Lower lobe of right lung (tissue), 2 donors: ENCODE measurements at places on chromosomes 1 and 21. TPM values are rescaled to one million over a fixed set of nuclear protein-coding genes. Genes with fewer than 3 reads are reported as not detected.

DNA sequence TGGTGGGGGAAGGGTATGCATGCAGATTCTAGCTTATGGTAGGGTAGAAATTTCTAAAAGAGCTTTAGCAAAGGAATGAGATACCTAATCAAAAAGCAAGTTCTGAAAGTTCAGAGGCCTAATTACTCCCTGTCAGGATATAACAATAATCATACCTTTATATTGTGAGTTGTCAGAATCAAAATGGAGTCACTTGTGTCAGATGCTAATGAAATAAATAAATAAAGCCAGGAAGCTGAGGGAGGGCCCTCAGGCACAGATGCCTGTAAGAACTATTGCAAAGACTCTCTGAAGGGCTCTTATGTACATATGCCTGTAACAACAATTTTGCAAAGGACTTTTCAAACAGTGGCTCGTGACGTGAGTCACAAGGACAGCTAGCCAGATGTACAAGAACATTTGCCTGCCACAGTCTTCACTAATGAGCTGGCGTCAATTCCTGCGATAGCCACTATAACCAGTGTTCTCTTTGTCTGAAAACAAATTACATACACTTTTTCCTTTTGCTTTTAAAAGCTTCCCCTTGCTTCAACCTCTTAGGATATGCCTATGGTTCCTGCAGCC is 27.4 kb upstream of the DNASE2B start:
- DNase-seq, result no peak
- H3K4me3 ChIP-seq, result no peak overlapping the region
- H3K4me1 ChIP-seq, result peaks cover 6% of the 10 kb centered on the region
- no peaks in the 10 kb centered on the region for H3K36me3 ChIP-seq
- no peak overlapping the region for H3K27ac ChIP-seq

- no peak for DNase-seq
- peaks cover 23% of the 10 kb centered on the region for H3K36me3 ChIP-seq
- H3K27ac ChIP-seq, result peak overlapping the region; percentile 72
- H3K27me3 ChIP-seq, result no peaks in the 10 kb centered on the region
- no peak overlapping the region for H3K4me3 ChIP-seq
Measured at GRCh38 chr1:8378178-8378577, 60.3 kb downstream of the SLC45A1 start.

DNA sequence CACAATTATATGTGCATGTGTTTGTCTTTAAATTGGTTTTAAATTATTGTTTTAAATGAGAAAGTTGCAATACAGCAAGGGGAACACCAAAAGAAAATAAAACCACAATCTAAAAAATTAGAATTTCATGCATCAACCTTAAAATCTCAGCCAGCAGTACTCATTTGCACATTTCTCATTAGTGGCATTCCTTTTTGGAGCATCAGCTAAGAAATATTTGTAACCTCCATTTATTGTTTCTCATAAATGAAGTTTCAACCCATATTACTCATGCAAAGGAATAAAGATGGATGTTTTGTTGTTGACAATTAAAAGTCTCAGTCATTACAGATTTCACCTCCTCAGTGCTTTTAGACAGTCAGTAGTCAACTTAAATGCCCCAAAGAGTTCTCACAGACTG is 160.1 kb downstream of the TBX15 start:
- no peak overlapping the region for H3K4me3 ChIP-seq
- no peaks in the 10 kb centered on the region for H3K27me3 ChIP-seq
- H3K4me1 ChIP-seq, result no peaks in the 10 kb centered on the region

GRCh38 chr1:180911640-180912191 is 981 bp upstream of the KIAA1614 start:
- peak overlapping the region; percentile 84 for H3K27ac ChIP-seq
- DNase-seq, result no peak
- peaks cover 4% of the 10 kb centered on the region for H3K27me3 ChIP-seq
- peaks cover 4% of the 10 kb centered on the region for H3K36me3 ChIP-seq

DNA sequence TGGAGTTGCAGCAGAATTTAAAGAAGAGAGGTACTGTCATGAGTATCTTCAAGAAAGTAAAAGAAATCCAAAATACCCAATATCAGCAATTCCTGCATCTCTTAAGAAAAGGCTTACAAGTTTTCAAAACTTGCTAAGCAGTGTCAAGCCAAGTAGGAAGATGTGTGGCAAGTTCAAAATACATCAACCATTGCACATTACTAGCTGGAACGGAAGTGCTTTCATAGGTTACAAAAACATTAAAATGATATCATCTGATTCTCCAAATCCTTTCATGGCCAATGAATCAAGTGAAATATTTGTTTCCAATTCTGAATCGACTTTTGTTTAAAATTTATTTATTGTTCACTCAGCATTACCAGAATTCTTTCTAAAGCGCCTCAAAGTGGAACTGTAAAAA is 5.7 kb upstream of the ABCA4 start:
- H3K4me3 ChIP-seq, result no peak overlapping the region
- no peaks in the 10 kb centered on the region for H3K27me3 ChIP-seq
- no peaks in the 10 kb centered on the region for H3K4me1 ChIP-seq
- H3K27ac ChIP-seq, result no peak overlapping the region
- DNase-seq, result no peak
- no peaks in the 10 kb centered on the region for H3K36me3 ChIP-seq

DNA sequence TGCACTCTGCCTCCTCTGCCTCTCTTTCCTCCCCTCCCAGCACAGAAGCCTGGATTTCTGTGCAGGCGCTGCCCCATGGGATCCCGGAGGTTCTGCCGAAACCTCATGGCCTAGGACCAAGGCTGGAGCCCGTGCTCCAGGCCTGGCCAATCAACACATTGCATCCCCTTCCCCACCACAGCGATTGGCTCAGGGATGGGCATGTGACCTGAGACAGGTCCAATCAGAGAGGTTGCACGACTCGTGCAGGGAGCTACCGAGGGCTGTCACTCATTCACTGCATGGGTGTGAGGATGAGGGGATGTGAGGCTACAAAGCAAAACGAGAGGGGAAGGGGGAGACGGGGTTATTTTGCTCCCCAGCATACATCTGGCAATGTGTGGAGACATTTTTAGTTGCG is 3.3 kb upstream of the CELA2B start:
- H3K4me1 ChIP-seq, result no peaks in the 10 kb centered on the region
- DNase-seq, result no peak
- no peak overlapping the region for H3K27ac ChIP-seq
- no peaks in the 10 kb centered on the region for H3K27me3 ChIP-seq

DNA sequence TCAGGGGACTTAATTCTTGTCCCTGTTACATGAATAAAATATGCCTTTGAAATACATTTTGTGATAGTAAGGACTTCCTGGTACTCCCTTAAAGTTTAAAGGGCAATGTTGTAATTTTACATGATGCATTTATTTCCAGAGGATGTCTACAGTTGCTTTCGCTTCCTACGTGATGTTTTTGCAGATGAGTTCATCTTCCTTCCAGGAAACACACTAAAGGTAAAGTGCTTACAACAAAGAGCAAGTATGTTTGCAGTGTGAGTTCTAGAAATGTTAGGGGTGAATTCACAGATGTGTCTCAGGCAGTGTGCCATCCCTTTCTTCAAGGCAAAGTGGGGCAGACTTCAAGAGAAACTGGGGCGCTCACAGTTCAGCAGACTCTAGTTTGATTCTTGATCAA is 31.2 kb downstream of the GNPAT start:
- peaks cover 89% of the 10 kb centered on the region for H3K36me3 ChIP-seq
- no peaks in the 10 kb centered on the region for H3K27me3 ChIP-seq
- no peak for DNase-seq
- H3K4me1 ChIP-seq, result no peaks in the 10 kb centered on the region
- peak overlapping the region; percentile 22 for H3K27ac ChIP-seq

The TSPAN2 gene
- 4.3 TPM for total RNA-seq

DNA sequence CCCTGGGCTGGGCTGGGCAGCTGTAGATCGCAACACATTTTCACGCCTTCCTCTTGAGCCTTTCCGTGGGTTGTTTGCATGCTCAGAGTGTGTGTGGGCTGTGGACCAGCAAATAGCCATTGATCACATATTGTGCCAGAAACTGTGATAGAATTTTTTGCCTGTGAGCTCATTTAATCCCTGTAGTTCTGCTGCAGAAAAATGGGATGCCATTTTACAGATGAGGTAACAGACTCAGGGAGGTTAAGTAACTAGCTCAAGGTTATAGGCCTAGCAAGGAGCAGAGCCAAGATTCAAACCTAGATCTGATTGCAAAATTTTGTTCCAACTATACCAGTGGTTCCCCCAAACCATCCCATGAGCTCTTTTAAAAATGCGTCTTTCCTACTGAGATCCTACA is 10.5 kb downstream of the SPATA46 start:
- DNase-seq, result no peak
- H3K27me3 ChIP-seq, result no peaks in the 10 kb centered on the region
- no peak overlapping the region for H3K27ac ChIP-seq
- H3K4me3 ChIP-seq, result no peak overlapping the region

The CHAF1B gene
- 1.8 TPM for total RNA-seq

- H3K36me3 ChIP-seq, result no peaks in the 10 kb centered on the region
- H3K4me1 ChIP-seq, result no peaks in the 10 kb centered on the region
- DNase-seq, result no peak
- no peaks in the 10 kb centered on the region for H3K27me3 ChIP-seq
- no peak overlapping the region for H3K4me3 ChIP-seq
- no peak overlapping the region for H3K27ac ChIP-seq
Measured at GRCh38 chr1:92585831-92586230, 99.1 kb upstream of the GFI1 start.

The RNU1-1 gene
- 6,803 TPM for total RNA-seq

GRCh38 chr1:61386323-61386722 is 304.0 kb downstream of the NFIA start:
- H3K27me3 ChIP-seq, result no peaks in the 10 kb centered on the region
- H3K4me1 ChIP-seq, result no peaks in the 10 kb centered on the region
- DNase-seq, result no peak
- no peak overlapping the region for H3K4me3 ChIP-seq
- no peak overlapping the region for H3K27ac ChIP-seq

The SLC35A3 gene
- 30.6 TPM for total RNA-seq

DNA sequence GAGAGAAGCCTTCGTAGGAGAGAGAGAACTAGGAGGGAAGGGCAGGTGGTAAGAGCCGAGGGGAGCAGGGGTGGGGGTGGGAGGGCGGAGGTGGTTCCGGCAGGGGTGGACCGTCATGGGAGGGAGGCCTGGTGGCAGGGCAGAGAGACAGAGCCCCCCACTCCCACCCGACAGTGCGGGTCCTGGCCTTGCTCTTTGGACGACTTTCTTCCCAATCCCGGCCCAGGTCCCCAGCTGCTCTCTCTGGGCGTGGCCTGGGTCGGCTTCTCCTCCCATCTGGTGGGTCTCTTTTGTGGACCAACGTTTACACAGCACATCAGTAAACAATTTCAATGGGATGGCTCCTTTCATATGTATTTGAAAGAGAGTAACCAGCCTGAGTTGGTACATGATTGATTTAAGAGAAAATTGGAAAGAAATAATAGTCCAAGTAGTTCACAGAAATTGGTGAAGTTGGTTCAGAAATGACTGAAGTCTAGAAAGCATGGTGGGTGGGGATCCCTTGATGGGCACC is 56.9 kb downstream of the LDLRAD2 start:
- no peaks in the 10 kb centered on the region for H3K4me1 ChIP-seq
- peaks cover 79% of the 10 kb centered on the region for H3K36me3 ChIP-seq
- H3K27me3 ChIP-seq, result no peaks in the 10 kb centered on the region

DNA sequence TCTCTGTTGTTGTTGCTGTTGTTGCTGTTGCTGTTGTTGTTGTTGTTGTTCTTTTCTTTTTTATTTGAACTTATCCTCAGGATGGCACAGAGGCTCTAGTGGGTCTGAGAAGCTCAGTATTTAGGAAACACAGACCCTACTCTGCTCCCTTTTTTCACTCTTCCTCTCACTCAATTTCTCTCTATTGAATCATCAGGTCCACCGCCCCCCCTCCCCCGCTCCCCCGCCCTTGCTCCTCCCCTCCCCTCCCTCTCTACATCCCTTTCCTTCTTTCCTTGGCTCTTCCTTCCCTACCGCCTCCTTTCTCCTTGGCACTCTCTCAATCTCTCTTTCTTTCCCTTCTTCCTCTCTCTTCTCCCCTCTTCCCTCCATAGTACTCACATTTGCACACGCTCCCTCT is 218.5 kb upstream of the ZC3H12A start:
- peaks cover 54% of the 10 kb centered on the region for H3K27me3 ChIP-seq
- no peaks in the 10 kb centered on the region for H3K36me3 ChIP-seq
- no peak overlapping the region for H3K27ac ChIP-seq
- H3K4me3 ChIP-seq, result no peak overlapping the region

DNA sequence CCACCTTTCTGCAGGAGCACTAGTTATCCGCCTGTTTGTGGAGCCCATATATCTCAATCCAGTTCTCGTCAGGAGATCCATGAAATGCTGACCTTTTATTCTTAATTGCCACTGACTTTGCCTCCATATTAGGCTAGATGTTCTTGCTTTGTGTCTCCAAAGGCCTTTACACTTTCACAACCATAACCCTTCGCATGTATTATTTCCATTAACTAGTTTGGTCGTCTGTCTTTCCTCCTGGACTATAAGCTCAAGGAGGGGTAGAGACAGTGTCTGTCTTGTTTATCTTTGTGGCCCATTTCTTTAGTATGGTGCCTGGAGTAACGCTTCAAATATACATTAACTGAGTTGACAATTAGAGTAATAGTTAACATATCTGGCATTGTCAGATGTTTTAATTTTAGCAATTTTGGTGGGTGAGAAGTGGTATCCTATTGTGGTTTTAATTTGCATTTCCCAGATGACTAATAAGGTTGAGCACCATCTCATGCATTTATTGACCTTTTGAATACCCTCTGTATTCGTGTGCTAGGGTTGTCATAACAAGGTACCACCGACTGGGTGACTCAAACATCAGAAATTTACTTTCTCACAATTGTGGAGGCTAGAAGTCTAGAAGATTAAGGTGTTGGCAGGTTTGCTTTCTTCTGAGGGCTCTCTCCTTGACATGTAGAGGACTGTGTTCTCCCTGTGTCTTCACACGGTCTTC is 21.7 kb upstream of the IL12RB2 start:
- H3K4me1 ChIP-seq, result no peaks in the 10 kb centered on the region
- H3K36me3 ChIP-seq, result no peaks in the 10 kb centered on the region
- no peak overlapping the region for H3K27ac ChIP-seq
- no peak for DNase-seq
- H3K4me3 ChIP-seq, result no peak overlapping the region
- no peaks in the 10 kb centered on the region for H3K27me3 ChIP-seq

DNA sequence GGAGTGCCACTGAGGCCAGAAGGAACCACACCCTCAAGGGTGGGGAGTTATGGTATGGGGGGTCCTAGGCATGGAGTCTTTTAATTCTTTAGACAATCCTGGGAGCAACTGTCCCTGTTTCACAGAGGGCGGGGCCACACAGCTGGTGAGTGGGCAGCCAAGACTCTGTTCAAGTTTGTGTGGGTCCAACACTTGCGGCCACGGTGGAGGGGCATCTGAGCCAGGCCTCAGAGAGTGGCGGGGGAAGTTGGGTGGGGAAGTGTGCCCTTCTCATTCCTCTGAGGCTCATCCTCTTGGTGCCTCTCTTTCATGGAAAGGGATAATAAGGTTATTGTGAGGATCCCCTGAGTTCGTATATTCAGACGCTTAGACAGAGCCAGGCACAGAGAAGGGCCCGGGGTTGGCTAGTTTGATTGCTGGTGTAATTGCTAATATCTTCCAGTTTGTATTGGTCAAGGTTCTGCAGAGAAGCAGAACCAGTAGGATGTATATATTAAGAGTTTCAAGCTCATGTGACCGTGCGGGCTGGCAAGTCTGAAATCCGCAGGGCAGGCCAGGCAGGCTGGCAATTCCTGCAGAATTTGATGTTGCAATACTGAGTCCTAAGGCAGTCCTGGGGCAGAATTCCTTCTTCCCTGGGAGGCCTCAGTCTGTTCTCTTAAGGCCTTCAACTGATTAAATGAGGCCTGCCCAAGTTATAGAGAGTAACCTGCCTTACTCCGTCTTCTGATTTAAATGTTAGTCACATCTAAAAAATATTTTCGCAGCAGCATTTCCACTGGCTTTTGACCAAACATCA is 15.9 kb downstream of the PCSK9 start:
- no peaks in the 10 kb centered on the region for H3K27me3 ChIP-seq
- no peak overlapping the region for H3K27ac ChIP-seq
- no peaks in the 10 kb centered on the region for H3K4me1 ChIP-seq
- H3K36me3 ChIP-seq, result no peaks in the 10 kb centered on the region
- H3K4me3 ChIP-seq, result no peak overlapping the region
- no peak for DNase-seq
